DMS153 (cell line): ENCODE measurements at places on chromosomes 11 and 22.

DNA sequence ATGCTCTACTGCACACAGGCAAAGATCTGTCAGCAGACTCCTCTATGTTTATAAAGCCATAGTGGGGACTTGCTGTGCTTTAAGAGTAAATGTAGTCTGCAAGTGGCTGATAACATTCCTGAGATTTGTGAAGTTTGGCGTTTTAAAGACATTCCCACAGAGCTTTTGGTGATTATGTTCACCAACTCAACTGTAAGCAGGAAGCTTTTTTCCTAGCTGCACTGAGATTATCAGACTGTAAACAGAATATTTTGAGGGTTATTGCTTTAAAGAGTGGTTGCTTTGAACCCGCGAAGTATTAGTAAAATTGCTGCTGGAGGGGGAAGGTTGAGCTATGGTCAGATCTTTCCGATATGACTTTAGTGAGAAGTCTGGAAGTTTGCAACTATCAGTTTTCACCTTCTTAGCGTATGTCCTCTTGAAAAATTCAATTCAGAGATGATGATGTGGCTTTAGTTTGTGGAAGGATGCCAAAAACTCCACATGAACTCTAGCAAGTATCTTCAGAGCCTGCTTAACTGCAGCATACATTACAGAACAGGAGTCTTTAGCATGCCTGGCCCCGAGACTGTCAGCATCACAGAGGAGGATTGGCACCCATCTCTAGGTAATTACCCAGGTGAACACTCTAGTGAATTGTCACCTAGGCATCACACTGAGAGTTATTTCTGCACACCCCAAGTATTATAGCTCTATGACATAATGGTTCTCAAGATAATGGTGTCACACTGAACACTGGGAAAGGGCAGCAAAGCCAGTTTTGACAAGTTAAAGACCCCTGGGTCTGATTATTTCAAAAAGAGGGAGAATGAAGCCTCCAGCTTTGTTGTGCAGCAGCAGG lies 89.9 kb downstream of the MTNR1B start:
- no peak for DNase-seq

GRCh38 chr11:63866211-63866610 lies 27.3 kb downstream of the MARK2 start:
- no peak for DNase-seq

DNA sequence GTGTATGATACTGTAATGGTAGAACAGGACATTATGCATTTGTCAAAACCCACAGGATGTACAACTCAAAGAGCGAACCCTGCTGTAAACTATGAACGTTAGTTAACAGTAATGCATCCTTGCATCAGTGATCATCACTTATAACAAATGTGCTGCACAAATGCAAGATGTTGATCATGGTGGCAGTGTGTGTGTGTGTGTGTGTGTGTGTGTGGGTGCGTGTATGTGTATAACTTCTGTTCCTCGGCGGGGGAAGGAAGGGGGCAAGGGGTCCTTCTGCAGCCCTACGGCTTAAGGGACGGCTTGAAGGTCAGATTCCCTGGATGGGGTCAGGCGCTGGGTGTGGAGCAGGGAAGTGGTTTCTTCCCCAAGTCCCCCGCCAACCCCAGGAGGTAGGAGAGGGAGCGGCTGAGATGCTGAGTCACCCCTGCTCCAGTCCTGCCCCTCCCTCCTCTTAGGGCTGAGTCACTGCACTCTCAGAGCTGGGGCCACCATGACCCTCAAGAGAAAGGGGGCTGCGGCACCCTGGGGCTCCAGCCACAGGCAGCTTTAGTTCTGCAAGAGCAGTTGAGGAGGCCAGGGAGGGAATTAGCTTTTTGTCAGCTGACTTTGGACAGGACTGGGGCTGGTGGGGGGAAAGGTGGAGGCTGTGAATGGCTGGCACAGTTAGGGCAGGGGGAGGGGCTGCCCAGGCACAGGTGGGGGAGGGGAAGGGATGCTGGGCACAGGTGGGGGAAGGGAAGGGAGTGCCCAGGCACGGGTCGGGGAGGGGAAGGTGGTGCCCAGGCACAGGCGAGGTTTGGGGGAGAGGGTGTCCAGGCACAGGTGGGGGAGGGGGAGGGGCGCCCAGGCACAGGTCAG lies 8.8 kb upstream of the CTSD start:
- DNase-seq = no peak

GRCh38 chr11:34209809-34210208 lies 104.4 kb downstream of the NAT10 start:
- no peak for DNase-seq

- DNase-seq = no peak
These were observed 3.6 kb downstream of the TRIM29 start for GRCh38 chr11:120134106-120134930.

- peak; percentile 16 for DNase-seq
These were observed 585 bp upstream of the NADSYN1 start for GRCh38 chr11:71452199-71453036.

DNA sequence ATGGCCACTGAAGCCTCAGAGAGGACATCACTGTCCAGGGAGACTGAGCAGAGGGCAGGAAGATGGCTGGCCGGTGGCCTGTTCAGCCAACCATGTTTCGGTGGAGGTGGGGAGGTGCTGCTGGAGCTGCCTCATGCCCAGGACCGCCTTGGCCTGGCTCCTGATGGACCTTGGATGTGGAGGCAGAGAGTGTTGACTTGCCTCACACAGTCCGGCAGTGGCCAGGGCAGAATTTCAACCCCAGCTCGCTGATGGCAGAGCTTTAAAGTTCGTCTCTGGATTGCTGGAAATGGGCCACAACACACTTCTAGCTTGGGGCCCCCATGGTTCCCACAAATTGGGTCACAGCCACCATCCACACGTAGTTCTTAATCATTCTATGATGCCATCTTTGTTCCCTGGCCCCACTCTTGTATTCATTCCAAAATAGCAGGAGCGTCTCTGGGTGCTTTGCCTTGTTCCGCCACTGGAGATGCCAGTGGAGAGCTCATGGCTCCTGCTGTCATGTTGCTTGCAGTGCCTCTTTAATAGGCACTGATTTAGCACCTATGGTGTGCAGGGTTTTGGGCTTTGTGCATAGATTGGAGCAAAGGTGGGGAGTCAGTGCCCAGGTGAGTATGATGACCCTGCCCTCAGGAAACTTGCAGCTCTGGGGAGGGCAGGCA lies 5.6 kb downstream of the MAPK8IP1 start:
- no peak for DNase-seq

- peak; percentile 35 for DNase-seq
These were observed 12.7 kb upstream of the PVALB start for GRCh38 chr22:36829370-36830002.

- peak; percentile 69 for DNase-seq
These were observed 4.3 kb upstream of the AMPD3 start for GRCh38 chr11:10450462-10451425.

- no peak for DNase-seq
These were observed 163.3 kb downstream of the CEP164 start for GRCh38 chr11:117490911-117491310.

DNA sequence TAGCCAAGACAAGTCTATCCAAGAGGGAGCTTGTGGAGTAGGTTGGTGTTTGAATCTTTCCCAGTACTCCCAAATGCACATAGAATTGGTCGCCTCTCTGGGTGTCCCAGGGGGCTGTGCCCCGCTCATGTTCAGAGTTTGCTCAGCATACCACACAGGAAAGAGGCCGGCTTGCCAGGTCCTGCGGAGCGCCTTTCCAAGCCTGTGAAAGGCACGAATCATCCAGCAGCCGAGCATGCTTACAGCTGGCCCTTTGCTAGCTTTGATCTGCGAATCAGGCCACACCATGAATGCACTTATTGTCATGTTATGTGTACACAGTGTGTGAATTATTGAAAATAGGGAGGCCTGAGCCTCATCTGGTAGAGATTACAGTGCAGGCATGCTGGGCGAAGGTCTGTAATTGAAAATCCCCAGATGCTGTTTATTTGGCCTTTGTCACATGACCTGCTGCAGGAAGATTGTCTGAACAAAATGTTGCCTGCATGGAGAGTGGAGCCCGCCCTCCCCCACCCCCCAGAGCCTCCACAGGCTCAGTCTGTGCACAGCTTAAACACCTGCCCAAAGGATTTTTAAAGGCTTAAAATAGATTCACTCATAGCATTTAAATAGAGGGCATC lies 163.3 kb upstream of the RASSF10 start:
- DNase-seq = peak; percentile 98

DNA sequence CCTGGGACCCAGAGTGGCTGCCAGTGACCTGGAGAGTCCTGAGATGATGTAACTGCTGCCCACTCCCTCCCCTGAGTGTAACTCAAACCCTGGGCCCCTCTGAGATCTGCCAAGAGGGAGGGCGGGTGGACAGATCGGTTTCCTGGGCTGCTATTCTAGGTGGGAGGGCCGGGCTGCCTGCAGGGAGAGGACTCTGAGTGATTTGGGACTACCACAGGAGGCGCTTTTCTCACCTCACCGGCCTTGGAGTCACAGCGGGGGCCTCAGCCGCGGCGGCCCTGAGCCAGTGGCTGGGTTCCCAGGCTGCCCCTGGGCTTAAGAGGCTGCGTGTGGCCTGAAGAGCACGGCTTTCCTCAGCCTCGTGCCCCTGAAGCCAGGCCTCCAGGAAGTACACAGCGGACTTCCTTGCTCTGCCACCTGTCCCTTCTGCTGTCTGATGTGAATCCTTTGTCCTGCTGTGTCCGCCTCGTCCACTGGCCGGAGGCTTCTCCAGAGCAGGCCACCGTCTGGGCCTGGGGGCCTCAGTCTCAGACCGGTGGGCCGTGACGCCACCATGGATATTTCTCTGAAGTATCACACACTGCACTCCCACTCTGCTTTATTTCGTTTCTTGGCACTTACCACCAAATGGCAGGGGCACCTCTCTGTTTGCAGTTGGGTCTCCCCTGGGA lies 11.5 kb downstream of the RELT start:
- peak; percentile 28 for DNase-seq

- no peak for DNase-seq
These were observed 10.8 kb downstream of the IFITM10 start for GRCh38 chr11:1739576-1739975.

DNA sequence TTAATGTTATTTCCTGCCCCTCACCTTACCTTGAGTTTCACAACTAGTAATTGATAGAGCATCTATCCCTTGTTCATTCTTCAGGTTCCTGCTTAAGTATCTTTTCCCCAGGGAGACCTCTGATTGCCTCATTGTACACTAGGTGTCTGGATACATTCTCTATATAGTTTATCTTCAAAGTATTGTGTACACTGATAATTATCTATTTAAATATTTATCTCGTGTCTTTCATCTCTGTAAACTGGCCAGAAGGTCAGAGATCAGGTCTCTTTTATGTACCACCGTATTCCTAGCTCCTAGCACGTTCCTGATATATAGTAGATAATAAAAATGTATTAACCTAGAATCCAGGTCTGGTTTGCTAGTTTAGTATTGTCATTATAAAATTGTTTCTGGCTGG lies 6.4 kb downstream of the TMEM126B start:
- DNase-seq = no peak

GRCh38 chr22:29167032-29167911 lies 38.4 kb upstream of the EMID1 start:
- DNase-seq = no peak

DNA sequence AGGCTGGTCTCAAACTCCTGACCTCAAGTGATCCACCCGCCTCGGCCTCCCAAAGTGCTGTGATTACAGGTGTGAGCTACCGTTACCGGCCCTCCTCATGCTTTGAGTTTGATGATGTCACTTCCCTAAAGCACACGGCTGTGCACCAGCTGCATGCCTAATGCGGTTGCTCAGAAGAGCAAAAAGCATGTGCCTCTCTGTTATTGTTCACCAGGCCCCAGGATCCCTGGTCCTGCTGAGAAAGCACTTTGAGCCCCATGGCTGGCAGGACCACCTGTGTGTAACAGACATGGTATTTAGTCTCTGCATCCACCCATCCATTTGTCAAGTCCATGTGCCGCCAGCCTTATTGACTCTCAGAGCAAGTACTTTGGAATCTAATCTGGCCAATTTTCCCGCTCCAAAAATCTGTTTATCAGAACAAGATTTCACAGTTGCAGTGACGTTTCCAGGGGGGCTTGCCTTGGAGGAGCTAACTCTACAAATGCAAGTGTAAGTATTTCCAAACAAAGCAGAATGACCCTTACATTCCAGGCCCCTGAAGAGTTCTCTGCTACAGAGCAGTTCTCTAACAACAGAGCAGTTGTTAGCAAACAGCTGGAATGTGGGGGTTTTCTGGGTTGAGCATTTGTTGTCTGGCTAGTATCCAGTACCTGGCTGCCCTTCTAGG lies 89.4 kb downstream of the LDLRAD3 start:
- DNase-seq = no peak

- no peak for DNase-seq
These were observed 1.9 kb downstream of the TTC12 start for GRCh38 chr11:113316256-113316655.

GRCh38 chr11:25876456-25876965 lies 455.4 kb upstream of the ANO3 start:
- no peak for DNase-seq

DNA sequence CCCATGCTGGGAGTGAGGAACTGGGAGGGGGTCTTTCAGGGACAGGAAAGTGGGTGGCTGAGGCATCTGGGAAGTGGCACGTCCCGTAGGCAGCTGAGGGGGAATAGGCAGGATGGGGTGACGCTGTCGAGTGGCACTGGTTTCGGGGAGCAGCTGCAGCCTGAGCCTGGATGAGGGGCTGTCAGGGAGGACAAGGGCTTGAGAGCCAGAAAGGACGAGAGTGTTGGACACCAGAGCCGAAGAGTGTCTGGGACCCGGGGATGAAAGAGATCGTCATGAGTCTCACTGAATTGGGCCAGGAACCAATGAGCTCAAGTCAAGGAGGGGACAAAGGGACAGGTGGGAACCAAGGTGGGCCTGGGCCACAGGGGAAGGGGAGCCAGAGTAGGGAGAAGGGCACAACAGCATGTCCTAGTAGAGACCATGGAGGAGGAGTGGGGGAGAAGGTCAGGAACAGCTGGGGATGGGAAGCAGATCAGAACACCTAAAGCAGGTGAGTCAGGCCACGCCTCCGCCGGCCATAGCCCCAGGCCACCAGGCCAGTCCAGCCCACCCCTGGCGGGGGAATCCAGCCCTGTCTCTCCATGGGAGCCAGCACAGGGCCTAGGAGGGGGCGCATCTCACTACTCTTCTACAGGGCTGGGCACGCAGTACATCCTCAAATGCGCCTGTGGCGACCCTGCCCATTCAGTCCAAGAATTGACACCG lies 4.2 kb downstream of the RAB3IL1 start:
- no peak for DNase-seq

GRCh38 chr11:64014356-64014755 lies 21.4 kb upstream of the FLRT1 start:
- no peak for DNase-seq

DNA sequence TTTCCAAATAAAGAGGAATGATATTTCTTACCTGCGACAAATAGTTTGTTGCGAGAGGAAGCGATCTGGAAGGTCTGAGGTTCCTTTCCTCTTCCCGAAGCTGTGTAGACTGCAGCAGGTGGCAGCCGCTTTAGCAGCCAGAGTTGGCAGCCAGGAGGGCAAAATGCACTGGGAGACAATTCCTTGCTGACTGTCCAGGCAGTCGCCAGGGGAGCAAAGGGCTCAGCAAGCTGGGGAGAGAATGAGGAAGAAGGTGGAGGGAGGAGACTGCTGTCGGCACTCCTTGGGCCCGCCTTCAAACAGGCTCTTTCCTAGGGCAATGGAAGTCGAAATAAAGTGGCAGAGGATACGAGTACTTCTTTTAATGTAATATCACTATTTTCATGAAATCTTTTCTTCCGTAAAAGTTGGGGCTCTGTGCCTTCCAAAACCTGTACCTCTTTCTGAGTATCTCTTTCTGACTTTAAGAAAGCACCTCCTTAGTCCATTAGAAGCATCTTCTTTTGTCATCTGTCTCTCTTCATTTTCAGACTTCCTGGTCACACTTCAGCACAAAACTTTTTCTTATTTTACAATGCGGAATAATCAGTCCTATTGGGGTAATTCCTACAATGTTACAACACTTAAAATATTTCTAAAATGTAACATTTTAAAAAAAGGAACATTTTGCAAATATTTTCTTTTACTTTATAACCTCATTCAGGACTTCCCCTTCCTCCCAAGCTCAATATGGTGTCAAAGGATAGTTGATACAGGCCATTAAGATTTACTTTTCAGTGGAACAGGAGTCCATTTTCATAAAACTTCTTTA lies at the start of gene IL18:
IL18 (minus strand) TSS at position 220 of the 811 bp plus-strand sequence. CDS start 9,041 bp downstream, outside the sequence.
- peak; percentile 16 for DNase-seq
